ENCODE measurements at places on chromosomes 12 and 14. TPM values are rescaled to one million over a fixed set of nuclear protein-coding genes. Genes with fewer than 3 reads are reported as not detected.

GRCh38 chr14:105919458-105920150 lies 393.2 kb downstream of the TMEM121 start:
- DNase-seq = no peak

DNA sequence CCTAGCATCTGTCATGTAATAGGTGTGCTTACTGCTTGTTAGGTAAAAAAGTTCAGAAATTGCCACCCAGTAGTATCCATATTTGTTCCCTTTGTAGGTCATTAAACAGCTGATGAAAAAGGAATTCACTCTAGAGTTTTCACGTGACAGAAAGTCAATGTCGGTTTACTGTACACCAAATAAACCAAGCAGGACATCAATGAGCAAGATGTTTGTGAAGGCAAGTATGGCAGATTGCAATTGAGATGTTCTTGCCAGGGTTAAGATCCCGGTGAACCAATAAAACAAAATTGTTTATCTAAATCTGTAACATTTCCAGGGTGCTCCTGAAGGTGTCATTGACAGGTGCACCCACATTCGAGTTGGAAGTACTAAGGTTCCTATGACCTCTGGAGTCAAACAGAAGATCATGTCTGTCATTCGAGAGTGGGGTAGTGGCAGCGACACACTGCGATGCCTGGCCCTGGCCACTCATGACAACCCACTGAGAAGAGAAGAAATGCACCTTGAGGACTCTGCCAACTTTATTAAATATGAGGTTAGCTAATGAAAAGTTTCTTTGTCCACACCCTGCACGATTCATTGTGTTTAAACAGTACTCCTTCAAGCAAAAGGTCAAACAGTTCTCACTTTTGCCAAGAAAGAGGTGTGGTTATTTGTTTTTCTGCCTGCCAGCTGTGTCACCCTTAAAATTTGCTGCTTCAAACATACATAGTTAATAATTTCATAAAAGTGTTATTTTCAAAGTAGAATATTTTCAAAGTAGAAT lies 58.3 kb downstream of the ATP2A2 start:
- no peak for DNase-seq

GRCh38 chr12:13369474-13370056 lies 173.0 kb downstream of the EMP1 start:
- no peak for DNase-seq

GRCh38 chr14:38731962-38732361 lies 371.1 kb downstream of the SEC23A start:
- no peak for DNase-seq

GRCh38 chr14:76583805-76584204 lies 177.5 kb upstream of the VASH1 start:
- DNase-seq = no peak

DNA sequence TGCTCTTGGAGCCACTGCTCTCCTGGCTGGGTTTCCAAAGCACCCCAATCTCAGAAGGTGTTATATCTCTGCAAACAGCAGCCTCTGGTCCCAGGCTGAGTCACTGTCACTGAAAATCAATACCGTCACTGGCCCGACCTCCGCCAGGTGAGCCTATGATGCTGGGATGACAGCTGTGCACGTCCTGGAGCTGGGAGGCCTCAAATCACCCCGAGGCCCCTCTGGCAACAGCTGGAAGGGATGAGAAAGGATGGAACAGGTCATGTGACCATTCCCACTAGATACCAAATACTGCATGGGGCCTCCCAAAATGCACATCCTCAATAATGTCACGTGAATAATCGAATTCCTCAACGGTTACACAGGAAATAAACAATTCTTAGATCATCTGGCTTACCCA lies 190.8 kb downstream of the TTC7B start:
- no peak for DNase-seq

GRCh38 chr12:22856178-22856577 lies 231.2 kb downstream of the ETNK1 start:
- DNase-seq = peak; percentile 69

DNA sequence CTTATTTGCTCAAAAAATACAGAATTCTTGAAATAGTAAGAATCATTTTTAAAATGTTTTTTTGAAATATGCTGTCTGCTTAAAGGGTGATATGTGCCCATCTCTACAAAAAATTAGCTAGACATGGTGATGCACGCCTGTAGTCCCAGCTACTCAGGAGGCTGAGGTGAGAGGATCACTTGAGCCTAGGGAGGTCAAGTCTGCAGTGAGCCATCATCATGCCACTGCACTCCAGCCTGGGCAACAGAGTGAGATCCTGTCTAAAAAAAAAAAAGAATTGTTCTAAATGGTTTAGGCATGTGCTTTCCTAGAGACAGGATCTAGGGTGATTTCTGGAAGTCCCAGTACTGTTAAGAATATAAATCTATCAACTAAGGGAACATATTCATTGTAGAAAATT lies 75.6 kb upstream of the HECTD1 start:
- no peak for DNase-seq

GRCh38 chr12:97568336-97569180 lies 106.0 kb downstream of the RMST start:
- no peak for DNase-seq

GRCh38 chr14:105902131-105902898 lies 375.9 kb downstream of the TMEM121 start:
- no peak for DNase-seq

DNA sequence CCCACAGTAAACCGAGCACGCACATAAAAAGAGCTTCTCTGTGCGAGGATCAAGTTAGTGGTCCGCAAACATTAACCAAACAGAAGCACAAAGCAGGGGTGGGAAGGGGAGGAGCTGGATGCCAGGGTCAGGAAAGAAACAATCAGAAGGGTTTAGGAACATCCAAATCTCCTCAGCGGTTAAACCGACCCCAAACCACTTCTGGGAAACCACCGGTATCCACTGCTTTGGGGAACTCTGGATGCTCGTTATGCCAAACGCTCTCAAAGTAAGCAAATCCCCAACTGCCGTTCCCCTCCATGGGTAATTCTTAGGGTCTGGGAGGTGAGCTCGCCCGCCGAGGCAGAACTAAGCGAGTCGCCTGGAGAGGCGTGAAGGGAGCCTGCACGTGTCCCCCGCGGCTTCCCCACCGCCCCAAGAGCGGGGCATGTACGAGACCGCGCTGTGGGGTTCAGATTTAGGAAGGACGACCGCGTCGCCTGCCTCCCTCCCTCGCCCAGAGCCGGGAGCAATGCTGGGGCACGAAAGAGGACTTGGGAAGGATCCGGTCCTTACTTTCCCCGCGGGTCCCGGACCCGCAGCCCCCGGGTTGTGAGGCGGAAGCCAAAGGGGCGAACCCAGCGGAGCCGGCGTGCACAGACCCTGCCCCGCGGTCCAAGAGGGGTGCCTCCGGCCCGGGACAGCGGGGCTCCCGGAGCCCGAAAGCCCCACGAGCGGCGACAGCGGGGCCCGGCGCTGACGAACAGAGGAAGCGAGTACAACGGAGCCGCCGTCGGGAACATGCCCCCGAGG lies 711 bp downstream of the SBNO1 start:
- no peak for DNase-seq

GXYLT1 gene
- 9.8 TPM for total RNA-seq

ZNF84 gene
- 26.7 TPM for total RNA-seq

ZNF641 gene
- 6.3 TPM for total RNA-seq

OR4E2 gene
- not detected for total RNA-seq
